ENCODE measurements at places on chromosomes 3 and 15.

- DNase-seq: no peak
Observed at GRCh38 chr15:74170875-74171578, 2.5 kb upstream of the ISLR start.

DNA sequence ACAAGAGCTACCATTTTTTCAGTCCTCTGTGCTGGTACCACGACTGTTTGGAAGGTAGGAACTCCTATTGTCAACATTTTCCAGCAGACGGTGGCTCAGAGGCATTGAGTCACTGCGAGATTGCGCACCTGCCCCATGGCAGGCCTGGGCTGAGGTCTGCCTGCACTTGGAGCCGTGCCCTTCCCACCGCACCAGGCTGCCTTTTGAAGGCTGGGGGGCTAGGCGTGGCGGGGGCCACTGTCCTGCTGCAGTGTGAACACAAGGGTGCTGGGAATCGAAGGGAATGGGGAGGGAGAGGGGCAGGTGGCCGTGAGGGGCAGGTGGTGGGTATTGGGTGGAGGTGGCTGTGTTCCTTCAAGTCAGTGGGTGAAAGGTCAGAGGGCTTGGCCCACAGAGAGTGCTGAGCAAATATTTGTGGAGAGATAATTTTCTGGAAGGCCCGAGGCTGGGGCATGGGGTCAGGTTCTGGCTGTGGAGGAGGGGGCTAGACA is 16.3 kb downstream of the SNX33 start:
- no peak for DNase-seq

DNA sequence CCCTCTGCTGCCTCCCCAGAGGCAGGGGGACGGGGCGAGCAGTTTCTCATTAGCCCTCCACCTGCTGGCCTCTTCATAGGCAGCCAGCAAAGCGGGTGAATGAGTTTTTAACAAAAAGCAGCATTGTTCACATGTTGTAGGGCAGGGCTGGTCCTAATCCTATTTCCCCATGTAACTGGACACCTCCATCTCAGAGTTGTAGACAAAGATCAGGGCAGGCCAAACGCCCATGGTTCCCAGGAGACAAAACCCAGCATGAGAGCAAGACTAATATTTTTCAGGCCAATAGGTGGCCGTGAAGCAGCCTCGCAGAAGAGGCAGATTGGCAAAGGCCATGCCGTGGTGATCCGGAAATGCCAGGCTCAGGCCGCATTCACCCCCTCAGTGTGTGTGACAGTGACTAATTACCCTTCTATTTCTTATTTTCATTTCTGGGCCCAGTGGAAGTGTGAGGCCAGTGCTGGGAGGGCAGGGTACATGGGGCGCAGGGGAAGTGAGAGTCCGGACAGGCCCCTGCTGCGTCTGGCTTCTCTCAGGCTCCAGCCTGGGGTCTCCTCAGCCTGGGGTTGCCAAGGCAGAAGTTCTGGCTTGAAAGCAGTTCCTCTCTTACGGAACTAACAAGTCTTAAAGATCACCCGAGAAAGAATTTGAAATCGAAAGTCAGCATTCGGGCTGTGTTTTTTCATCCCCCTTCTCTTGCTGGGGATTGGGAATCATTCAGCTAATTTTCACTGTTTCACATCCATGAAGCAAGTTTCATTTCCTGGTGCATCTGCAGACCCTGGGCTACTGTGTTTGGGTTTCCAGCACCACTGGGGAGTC is 64.8 kb downstream of the BOC start:
- no peak for DNase-seq

GRCh38 chr3:107992976-107993684 is 97.7 kb downstream of the CD47 start:
- DNase-seq: no peak

GRCh38 chr3:155325263-155325835 is 31.9 kb upstream of the STRIT1 start:
- DNase-seq: no peak

- no peak for DNase-seq
Observed at GRCh38 chr15:89496155-89497098, at the start of gene RHCG. RHCG (minus strand) TSS chr15:89496583; CDS start chr15:89496544, 39 bp downstream.

DNA sequence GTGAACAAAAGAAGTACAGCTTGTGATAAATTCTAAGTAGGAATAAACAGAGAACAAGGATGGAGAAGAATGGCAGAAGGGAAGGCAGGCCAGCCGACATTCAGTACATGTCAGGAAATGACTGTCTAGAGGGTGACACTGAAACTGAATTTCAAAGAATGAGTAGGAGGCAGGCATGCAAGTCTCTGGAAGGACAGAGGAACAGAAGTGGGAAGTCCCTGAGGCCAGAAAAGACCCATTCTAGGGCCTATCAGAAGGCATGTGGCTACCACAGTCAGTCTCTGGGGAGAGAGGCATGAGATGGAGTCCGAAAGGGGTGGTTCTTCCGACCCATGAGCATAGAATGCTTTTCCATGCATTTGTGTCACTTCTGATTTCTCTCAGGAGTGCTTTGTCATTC is 243.5 kb upstream of the UBE2E2 start:
- no peak for DNase-seq

DNA sequence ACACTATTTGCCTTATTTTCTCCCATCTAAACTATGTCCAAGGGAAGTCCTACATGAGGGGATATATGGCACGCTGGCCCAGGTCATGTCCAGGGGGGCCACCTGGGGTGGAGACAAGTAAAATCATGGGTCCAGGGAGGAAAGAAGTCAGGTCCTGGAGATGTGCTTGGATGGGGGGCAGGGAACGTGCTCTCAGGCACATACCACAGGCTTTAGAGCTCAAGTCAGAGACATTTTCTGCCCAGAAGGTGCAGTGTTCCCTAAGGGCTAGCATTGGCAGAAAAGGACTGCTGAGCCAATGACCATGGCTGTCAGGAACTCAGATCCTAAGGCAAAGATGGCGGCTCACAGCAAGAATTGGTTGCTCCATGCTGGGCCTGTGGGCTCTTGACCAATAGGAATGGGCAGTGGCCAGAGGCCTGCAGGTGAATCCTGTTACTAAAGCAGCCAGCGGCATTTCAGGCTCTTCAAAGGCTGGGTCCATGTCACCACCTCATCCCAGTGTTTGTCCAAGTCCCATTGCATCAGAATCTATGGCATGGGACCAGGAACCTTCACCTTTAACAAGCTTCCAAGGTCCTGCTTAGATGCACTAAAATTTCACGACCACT is 175.0 kb downstream of the RPLP1 start:
- DNase-seq: no peak

- DNase-seq: no peak
Observed at GRCh38 chr3:11230832-11231231, 41.4 kb upstream of the ATG7 start.

- DNase-seq: no peak
Observed at GRCh38 chr3:146558781-146559180, 14.4 kb upstream of the PLSCR1 start.

DNA sequence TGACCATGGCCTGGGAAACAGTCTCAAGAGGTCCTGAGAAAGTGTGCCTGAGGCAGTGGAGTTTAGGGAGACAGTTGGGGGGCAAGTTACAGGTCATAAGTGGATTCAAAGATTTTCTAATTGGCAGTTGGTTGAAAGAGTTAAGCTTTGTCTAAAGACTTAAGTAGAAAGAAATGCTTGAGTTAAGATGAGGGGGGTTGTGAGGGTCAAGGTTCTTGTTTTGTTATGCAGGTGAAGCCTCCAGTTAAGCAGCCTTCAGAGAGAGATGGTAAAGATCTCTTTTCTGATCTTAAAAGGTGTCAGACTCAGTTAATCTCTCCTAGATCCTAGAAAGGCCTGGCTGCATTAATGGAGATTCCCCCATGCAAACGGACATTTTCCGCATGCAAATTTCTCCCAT is 356.3 kb upstream of the C2CD4B start:
- DNase-seq: no peak

DNA sequence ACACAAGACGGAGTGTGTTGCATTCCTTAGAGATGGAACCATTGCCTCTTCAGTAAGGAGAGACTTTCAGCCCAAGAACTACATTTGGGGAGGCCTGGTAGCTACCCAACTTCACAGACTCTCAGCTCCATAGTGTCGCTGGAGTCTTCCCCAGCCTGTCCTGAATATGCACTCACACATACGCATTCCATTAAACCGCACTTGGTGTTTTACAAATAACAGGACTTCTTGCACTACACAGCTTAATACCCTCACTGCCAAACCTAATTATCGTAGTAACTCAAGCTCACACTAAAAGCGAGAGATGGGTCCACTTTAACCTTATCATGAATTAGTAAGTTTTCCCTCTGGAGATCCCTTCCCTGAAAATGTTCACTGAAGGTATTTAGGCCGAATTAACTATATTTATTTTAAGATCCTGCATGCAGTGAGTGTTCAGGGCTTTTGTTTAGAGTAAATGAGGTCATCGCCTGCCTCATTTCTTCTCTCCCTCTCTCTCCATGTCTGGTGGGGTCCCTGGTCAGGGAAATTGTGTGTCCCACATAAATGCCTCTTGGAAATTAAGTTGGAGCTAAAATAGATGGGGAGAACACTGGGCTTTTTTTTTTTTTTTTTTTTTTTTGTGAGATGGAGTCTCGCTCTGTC is 171.9 kb downstream of the FAM43A start:
- no peak for DNase-seq

DNA sequence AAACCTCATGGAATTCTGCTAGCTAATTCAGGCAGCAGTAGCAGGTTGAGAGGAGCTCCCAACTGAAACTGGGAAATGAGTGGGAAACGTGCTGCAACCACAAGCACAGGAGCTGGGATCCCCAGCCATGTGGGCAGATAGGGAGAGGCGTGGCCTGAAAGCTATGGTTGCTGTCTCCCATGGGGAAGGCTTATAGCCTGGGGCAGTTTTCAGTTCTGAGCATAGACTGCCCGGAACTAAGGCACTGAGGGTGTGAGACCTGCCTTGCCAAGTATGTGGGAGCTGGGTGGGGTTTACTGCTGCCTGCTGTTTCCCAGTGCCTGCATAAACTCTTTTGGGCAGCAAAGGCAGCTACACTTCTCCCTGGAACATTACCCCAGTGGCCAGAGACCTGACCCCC is 229.5 kb downstream of the TUSC7 start:
- no peak for DNase-seq

DNA sequence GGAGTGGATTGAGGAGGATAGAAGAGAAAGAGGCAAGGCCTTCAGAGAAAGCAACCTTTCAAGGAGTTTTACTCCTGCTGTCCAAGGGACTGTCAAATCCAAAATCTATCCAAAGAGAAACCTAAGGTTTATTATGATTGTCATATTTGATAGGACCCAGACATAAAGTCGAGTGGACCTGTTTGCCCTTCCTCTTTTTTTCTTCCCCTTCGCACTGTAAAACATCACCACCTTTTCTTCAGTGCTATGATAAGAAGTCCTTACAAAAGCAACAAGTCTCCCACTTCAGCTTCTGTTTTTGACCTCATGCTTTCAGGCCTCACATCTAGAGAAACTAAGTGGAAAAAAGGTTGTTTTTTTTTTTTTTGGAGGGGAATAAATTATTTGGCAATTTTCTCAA is 73.0 kb downstream of the TRPC1 start:
- DNase-seq: no peak

- no peak for DNase-seq
Observed at GRCh38 chr3:18703798-18704197, 278.7 kb upstream of the SATB1 start.

GRCh38 chr3:144643771-144644198 is 672.2 kb downstream of the DIPK2A start:
- DNase-seq: no peak

DNA sequence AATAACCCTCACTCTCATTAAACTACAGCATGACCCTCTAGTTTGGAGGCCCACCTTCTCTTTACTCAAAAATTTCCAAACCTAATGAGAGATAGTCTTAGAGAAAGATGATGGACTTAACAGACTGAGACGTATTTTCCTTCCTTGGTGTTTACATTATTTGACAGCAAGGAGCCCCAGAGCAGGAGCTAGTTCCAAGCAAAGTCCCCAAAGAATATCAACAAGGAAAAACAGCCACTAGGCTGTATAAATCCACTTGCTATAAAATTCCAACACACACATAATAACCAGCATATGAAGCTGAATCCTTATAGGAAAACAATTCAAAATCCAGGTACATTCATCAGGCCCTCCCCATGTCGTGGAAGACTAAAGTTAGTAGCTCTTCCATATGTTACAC is 660.0 kb downstream of the FHIT start:
- DNase-seq: no peak

DNA sequence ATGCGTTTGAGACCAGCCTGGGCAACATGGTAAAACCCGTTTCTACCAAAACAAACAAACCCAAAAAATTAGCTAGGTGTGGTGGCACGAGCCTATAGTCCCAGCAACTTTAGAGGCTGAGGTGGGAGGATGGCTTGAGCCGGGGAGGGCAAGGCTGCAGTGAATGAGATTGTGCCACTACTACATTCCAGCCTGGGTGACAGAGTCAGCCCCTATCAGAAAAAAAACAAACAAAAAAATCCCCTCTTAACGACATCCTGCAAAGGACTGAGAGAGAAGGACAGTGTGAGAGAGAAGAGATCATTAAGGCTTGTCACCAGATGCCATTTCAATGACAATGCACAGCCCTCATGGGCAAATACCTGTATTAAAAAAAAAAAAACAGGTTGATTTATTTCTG is 266.7 kb upstream of the ATP10A start:
- no peak for DNase-seq

GRCh38 chr3:97882975-97883598 is 61.3 kb downstream of the CRYBG3 start:
- no peak for DNase-seq

DNA sequence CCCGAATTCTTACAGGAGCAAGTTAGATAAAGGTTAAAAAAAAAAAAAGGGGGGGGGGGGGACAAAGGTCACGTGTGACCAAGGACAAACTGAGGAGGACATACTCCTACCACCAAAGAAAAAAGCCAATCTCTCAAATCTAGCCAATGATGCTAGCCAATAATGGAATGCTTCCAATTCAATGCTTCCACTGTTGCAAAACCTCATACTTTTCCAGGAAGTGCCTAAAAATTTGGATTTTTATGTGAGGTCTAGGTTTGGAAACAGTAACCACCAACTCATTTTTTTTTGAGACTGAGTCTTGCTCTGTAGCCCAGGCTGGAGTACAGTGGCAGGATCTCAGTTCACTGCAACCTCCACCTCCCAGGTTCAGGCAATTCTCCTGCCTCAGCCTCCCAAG is 11.4 kb downstream of the MSL2 start:
- no peak for DNase-seq

- no peak for DNase-seq
Observed at GRCh38 chr3:187191271-187191670, 6.0 kb upstream of the RTP1 start.

DNA sequence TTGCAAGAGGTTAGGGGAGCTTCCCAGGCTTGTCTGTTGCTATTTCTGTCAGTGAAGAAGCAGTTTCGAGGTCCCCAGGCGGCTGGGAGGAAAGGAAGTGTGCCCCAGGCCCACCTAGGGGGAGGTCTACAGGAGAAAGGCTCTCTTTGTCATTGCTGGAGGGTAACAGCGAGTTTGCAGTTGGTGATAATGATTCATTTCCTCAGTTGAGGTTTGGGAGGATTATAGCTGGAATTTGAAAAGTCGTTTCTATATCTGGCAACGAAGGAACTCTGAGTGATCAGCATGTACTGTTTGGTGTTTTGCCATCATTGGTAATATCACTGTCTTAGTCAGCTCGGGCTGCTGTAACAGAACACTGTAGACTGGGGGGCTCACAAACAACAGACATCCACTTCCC is 65.5 kb upstream of the UBE3A start:
- DNase-seq: no peak
